ENCODE measurements at places on chromosomes 2 and 18.

- no peak for DNase-seq
These were observed 158.9 kb downstream of the LRRTM4 start for GRCh38 chr2:77363277-77363676.

GRCh38 chr2:39781697-39782096, 2.6 kb upstream of the THUMPD2 start:
- peak; percentile 6 for DNase-seq

DNA sequence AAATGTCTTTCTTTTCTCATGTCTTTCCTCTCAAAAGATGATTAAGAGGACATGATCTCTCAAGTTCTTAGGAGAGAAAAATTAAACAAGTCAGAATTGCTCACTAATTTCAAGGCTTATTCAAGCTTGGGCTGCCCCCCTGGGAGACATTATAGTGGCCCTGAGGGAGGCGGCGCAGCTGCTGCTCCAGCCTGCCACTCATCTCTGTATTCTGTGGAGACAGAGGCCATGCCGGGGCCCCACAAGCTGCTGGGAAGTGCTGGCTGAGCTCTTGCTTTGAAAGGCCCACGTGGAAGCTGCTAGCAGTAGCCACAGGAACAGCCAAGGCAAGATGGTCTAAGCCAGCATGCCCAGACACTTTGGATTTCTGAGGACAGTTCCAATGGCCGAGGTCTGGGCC, 267.4 kb downstream of the LNPK start:
- no peak for DNase-seq

DNA sequence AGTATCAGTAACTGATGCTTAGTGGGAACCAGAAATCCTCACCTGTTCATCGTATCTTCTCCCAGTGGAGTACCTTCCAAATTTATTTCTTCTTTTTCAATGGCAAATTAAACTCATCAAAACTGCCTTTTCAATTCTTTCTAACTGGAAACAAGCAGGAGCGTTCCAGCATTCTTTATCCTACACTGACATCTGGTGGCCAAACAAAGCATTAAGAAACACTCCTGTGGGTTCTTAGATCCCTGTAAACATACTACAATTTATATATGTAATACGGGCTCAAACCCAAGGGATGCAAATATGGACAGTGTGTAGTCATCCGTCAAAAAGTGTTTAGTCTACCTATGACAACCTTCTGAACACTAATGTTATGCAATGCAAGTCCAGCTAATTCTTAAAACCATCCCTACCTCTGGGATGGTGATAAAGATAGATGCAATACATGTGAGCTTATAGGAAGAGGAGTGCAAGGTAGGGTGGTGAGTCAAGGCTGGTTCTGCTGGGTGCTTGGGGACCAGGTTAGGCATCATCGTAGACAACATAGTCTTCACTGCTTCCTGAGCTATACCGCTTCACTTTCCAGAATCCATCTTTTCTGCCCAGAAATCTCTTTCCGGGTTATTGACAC, 375.0 kb downstream of the CTNNA2 start:
- peak; percentile 51 for DNase-seq

- peak; percentile 3 for DNase-seq
These were observed 270.6 kb downstream of the CELF4 start for GRCh38 chr18:37294951-37295350.

DNA sequence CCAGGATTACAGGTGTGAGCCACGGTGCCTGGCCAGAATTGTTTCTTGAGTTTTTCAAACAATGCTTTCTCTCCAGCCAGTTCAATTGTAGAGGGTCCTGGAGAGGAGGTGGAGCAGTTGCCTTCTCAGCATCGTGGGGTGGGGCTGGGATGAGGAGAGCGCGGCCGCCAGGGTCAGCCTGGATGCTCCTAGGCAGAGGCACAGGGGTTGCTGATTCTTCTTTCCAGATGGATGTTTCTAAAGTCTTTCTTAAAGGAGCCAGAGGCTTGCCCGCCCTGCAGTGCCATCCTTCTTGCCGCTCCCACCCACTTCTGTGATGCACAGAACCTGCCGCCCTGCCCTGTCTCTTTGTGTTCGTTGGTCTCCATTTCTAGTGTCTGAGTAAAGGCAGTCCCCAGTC, 61.1 kb downstream of the AGAP1 start:
- no peak for DNase-seq

DNA sequence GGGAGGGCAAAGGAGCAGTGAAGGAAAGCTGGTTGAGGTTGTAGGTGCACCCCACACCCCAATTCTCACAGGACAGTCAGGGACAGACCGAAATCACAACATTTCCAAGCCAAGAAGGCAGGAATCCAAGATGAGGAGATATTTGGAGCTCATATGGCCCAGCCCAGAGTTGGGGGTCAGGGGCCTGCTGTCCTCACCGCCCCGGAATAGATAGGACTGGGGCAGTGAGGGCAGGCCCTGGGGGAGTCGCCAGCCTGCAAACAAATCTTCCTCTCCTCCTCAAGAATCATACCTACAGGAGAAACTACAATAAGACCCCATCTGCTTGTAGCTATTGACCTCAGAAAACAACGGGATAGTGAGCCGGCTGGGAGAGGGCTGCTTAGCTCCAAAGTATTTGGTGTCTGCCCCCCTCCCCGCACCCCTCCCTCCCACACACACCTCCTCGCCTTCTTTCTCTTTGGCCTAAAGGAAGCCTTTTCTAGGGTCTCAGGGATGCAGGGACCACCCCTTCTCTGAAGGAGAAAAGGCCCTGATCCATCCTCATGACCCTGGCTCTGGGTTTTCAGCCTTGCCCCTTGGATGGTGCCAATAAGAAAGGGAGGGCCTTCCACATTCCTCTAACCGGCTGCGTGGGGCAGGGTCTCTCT, 3.8 kb downstream of the EN1 start:
- DNase-seq = no peak

- no peak for DNase-seq
These were observed 6.2 kb downstream of the KCNIP3 start for GRCh38 chr2:95303191-95303919.

DNA sequence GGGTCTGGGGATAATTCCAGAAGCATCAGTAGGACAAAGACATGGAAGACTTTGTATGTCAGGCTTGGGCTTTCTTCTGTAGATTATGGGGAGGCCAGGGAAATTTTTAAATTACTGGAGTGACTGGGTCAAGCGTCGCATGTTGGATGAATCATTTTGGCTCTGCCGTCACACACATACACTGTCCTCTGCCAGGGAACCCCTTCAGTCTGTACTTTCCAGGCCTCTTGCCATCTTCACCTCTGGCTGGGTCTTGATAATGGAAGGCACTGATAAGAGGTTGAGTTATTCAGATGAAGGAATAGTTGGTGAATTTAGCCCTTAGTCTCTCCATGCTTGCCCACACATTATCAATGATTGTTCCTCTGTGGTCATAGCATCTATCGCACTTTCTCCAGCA, 895.1 kb upstream of the CELF4 start:
- no peak for DNase-seq

DNA sequence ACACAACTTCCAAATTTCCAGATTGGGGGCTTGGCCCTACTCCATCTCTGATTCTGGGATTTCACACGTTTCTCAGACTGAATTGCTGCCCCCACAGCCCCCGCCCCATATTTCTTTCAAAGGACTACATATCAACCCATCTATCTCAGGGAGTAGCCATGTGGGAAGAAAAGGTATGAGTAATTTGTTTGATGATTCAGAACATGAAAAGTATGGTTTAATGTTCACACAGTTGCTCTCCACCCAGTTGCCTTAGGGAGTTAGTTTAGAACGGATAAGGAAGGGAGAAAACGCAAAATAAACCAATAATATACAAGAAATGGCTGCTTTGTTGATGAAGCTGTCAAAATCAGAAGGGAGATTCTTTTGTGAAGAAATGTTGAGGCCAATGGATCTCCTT, 145.1 kb downstream of the PIEZO2 start:
- DNase-seq = no peak

- peak; percentile 79 for DNase-seq
These were observed 35.8 kb downstream of the SH3RF3 start for GRCh38 chr2:109164739-109165221.

- peak; percentile 65 for DNase-seq
These were observed 58.1 kb downstream of the MYO3B start for GRCh38 chr2:170235860-170236679.

GRCh38 chr2:23547725-23548124, 162.7 kb downstream of the KLHL29 start:
- no peak for DNase-seq

DNA sequence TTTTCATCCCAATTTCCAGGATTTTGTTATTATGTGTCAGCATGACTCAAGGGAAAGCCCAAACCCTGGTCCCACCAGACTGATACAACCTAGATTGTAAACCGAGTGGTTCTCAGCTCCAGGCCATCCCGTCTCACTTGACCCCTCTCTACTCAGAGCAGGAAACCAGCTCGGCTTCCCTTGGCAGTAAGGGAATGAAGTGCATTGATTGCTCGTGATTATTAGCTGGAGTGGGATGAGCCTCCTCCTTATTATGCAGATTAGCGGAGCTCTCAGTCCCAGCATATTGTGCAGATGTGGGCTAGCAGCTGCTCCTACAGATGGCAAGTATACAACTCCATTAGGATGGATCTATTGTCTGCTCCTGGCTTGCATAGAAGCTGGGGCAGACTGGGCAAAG, 167.6 kb downstream of the LNPK start:
- DNase-seq = no peak

DNA sequence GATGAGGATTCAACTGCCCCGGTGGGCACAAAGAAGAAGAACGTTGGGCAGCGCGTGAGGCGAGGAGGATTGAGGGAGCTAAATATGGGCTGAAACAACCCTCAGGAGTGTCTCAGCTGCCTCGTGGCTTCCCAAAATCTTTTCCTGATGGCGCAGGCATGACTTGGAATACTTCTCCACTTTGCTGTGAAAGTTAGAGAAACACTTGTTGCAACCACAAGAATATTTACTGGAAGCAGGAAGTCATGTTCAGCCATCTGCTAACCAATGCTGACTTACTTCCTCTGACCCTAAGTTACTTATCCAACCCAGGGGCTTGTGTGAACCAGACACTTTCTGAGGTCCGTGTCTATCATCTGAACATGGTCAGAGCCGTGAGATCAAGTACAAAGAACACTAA, 148.8 kb downstream of the ARL4C start:
- peak; percentile 35 for DNase-seq

GRCh38 chr2:134449751-134450513, 196.1 kb downstream of the MGAT5 start:
- no peak for DNase-seq

GRCh38 chr2:200364142-200364541, 57.6 kb downstream of the SPATS2L start:
- DNase-seq = no peak

DNA sequence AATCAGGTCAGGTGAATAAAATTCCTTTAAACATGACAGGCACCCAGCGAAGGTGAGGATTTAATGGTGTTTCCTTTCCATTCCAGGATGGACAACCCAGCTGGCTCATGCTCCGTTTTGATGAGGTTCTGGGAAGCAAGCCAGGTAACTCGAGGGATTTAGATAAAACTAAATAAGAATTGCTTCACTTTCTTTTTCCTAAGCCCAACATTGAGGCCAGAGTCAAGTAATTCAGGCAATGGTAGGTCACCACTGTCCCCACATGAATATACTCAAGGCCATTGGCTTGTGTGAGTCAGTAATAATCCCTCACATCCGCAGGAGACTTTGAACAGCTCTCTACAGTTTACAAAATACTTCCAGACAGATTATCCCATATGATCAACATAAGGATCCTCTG, 16.2 kb upstream of the LRATD1 start:
- peak; percentile 60 for DNase-seq

- no peak for DNase-seq
These were observed 58.6 kb downstream of the MGAT5 start for GRCh38 chr2:134312482-134312881.

GRCh38 chr2:156480376-156480775, 44.2 kb downstream of the GPD2 start:
- DNase-seq = no peak

DNA sequence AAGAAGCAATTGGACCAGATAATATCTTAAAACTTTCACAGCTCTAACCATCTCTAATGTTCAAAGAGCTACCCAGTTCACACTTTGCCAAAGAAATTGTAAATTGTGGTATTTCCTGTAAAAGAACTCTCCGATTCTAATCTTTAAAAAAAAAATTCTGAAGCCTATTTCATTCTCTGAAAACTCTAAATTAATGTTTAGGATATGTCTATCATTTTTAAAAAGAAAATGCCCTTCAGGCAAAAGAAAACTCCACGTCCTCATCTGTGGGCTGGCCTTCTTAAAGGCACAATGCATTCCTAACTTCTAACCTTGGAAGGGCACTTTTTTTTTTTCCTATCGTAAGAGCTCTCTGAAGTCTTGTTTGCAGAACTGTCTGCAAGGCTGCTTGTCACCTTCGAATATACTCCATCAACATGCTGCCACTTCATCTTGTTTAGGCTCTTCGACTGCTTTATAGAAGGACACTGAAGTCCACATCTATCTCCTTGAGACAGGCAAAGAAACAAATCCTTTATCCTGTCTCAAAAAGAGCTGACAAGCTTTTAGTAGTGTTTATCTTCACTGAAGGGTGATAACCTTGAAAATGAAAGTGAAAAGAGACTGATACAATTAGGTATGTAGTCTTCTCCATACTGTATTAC, 124.3 kb upstream of the SLC39A10 start:
- DNase-seq = peak; percentile 6

DNA sequence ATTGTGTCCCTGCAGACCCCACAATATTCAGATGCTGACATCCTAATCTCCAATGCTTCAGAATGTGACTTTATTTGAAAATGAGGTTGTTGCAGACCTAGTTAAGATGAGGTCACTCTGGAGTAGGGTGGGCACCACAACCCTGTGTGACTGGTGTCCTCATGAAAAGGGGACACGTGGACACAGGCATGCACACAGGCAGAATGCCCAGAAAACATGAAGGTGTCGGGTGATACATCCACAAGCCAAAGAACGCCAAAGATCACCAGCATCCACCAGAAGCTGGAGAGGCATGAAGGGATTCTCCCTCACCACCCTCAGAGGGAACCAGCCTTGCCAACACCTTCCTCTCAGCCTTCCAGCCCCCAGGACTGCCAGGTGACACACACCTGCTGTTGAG, 69.3 kb downstream of the AFF3 start:
- no peak for DNase-seq

GRCh38 chr2:105540642-105541041, 141.8 kb upstream of the FHL2 start:
- DNase-seq = no peak

DNA sequence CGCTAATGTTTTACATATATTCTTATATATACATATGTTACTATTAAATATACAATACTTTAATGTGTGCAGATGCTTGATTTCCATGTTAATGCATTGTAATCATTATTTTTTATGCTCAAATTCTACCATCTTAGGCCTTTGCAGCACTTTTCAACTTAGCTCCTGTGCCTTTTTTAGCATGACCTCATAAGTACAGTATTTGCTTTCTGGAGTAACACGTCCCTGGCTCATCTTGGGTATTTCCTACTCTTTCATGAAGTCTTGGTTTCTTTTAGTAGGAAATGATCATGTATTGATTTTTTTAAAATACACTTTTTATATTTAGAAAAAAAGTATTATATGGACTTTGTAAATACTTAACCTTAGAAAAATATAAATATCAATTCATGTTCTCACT, 36.5 kb downstream of the CAB39 start:
- peak; percentile 28 for DNase-seq

DNA sequence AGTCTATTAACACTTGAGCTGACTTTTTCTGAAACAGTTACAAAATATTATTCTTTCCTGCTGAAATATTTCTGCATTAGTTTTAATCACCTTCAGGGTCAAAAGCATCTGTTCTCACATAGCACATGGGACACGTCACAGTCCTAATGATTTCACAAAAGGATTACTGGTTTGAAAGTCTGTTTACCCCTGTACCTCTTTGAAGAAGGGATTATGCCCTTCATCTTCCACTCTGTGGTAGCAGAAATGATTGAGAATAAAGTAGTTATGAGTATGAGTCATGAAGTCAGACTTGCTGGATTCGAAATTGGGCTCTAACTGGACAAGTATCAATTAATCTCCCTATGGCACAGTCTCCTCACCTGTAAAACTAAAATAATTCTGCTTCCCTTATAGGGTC, 121.2 kb downstream of the SATB2 start:
- DNase-seq = peak; percentile 11
